ENCODE measurements at places on chromosomes 4 and X.

- no peak for DNase-seq
These were observed 78.6 kb upstream of the MXRA5 start for GRCh38 chrX:3425031-3425430.

- DNase-seq, result no peak
These were observed 54.9 kb downstream of the REELD1 start for GRCh38 chr4:146269228-146269653.

GRCh38 chrX:119288890-119289393 is 52.9 kb downstream of the PGRMC1 start:
- no peak for DNase-seq

DNA sequence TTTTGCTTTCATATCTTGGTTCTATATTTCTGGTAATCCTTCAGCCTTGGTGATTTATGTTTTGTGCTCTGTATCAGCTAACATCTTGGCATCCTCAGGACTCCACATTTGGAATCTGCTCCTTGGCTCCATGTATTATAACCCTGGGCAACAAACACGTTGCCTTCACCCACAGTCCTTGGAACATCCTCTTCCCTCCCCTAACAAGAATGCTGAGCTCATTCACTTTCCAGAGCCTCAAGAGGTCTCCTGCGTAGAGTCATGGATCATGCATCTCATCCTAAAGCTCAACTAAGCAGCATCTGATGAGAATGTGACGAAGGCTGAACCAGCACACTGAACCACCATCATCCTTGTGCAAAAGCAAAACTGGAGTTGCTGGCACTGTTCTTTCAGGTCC is 60.5 kb upstream of the C1GALT1C1 start:
- DNase-seq, result no peak

- no peak for DNase-seq
These were observed 52.6 kb downstream of the LIMCH1 start for GRCh38 chr4:41590591-41590990.

Measured in CD4-positive, alpha-beta T cell treated with Interleukin-10 for 1 hour (primary cell).